CD8-positive, alpha-beta T cell (primary cell): ENCODE measurements at places on chromosomes 7 and 10. TPM values are rescaled to one million over a fixed set of nuclear protein-coding genes. Genes with fewer than 3 reads are reported as not detected.

- no peak for DNase-seq
Observed at GRCh38 chr7:117951285-117951684, 78.0 kb upstream of the CTTNBP2 start.

DNA sequence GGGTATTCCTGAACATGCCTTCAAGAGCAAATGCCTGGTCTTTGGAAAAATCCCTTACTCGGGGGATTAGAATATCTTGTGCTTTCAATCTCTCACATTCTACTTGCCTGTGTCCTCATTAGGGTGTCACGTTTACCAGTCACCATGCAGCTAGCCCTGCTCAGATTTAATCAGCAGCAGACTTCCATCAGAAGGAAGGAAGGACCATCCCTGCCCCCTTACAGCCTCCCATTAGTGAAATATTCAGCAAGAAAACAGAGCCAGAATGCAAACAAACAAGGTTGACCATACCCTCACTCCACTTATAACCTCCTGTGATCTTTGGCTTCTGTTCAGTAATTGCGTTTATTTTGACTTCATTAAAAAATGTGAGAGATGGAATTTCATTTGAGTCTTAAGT lies 208.6 kb downstream of the CXCL12 start:
- no peak for DNase-seq

- no peak for DNase-seq
Observed at GRCh38 chr10:12448340-12448728, 99.0 kb downstream of the CAMK1D start.

DNA sequence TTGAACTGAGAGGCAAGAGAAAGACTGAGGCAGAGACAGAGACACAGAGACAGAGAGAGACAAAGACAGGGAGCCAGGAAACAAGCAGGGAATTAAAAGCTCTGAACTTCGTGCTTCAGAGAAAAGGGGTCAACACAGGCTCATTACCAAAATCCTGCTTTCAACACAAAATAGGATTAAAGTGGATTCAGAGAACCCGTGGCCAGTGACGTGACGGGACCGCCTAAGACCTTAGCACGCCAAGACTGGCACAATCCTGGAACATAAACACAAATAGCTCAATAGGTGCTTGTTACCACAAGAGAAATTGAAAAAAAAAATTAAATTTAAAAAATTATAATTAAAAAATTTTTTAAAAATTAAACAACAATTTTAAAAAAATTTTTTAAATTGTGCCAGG lies 21.5 kb downstream of the ASB13 start:
- no peak for DNase-seq

Gene ADRA2A
- not detected for total RNA-seq

DNA sequence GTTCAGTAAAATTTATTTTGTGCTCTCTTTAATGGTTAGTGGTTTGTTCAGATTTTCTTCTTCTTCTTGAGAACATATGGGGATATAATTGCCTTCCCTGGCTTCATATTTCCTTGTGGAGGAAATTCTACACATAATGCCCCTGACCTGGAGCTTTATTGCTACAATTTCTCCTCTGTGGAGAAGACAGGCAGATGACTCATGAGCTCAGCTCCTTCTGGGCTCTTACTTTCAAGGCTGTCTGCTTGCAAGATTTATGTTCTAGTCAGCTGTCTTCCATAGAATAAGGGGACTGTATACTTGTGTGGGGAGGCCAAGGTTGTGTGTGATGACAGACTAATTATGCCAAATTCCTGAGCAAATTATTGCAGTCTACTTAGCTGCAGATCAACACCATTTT lies 1.6 kb downstream of the LRRD1 start:
- DNase-seq, result no peak

- DNase-seq, result no peak
Observed at GRCh38 chr10:95835149-95835860, 72.5 kb upstream of the CC2D2B start.

Gene IGF2BP3
- total RNA-seq, result not detected

Gene FEZF1
- not detected for total RNA-seq

Gene ADAMTS14
- not detected for total RNA-seq

DNA sequence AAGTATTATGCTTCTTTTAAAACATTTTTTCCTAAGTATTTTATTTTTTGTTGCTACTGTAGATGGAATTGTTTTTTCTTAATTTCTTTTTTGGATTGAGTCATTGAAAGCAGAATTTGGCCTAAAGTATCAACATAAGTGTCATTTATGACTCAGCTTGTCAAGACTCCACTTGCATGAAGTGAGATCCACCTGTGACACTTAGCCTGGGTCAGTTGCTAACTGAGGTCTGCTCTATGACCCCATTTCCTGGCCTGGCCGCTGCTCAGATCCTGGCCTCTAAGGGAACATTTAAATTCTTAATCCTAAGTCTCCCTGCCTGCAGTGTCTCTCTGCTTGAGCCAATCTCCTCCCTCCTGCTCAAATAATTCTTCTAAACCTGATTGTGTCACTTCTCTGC lies 35.5 kb downstream of the TMEM270 start:
- DNase-seq, result no peak

GRCh38 chr10:61325223-61325960 lies 127.8 kb downstream of the TMEM26 start:
- DNase-seq, result no peak

Gene ADRB1
- total RNA-seq, result 1.2 TPM

DNA sequence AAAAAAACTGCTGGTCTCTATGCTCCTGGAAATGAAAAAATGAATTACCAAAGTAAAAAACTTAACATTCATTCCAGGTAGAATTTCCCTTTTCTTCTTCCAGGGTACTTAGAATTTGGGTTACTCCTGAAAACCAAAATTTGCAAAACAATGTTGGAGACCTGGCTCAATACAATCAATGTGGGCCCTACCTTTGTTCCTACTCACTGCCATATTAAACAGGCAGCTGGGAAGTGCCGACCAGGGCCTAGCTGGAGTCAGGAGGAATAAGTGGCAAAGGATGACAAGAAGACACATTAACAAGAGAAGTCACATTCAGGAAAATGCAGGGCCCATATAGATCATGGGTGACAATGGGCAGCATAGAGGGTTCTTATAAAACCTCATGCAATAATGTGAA lies 6.4 kb upstream of the AGK start:
- no peak for DNase-seq

DNA sequence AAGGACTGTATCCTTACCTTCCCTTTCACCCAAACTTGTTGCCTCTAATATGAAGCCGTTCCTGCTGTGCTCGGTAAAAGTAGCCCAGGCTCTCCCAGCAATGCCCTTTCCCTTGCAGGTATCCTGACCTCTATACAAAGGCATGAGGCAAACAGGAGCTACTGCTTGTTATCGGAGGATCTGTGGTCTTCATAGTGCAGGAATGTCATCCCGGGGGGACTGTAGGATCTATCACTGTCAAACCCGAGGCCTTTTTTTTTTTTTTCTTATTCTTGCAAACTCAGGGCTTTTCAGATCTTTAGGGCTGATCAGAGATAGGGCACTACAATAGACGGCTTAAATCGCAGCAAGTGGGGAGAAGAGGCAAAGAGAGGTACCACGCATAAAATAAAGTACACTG lies 1206.6 kb downstream of the TYW1 start:
- no peak for DNase-seq

Gene CCDC172
- total RNA-seq, result not detected

- DNase-seq, result no peak
Observed at GRCh38 chr7:155295511-155295910, 2.2 kb upstream of the INSIG1 start.

DNA sequence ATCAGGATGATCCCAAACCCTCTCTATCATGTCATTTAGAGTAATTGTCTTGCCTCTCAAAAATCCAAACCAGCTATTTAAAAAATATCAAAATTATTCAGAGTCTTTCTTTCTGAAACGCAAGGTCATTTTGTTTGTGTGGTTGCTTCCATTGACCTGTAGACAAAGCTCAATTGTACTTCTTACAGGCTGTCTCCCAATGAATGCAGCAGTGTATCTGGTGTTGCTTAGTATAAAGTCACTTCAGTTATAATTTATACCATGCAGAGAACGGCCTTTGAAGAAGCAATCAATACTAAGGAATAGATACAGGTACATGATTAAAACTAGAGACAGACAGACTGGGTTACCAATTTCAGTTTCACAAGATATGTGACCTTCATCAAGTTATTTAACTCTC lies 80.9 kb downstream of the DOCK4 start:
- DNase-seq, result no peak

GRCh38 chr10:128254476-128254875 lies 128.3 kb upstream of the MKI67 start:
- no peak for DNase-seq

DNA sequence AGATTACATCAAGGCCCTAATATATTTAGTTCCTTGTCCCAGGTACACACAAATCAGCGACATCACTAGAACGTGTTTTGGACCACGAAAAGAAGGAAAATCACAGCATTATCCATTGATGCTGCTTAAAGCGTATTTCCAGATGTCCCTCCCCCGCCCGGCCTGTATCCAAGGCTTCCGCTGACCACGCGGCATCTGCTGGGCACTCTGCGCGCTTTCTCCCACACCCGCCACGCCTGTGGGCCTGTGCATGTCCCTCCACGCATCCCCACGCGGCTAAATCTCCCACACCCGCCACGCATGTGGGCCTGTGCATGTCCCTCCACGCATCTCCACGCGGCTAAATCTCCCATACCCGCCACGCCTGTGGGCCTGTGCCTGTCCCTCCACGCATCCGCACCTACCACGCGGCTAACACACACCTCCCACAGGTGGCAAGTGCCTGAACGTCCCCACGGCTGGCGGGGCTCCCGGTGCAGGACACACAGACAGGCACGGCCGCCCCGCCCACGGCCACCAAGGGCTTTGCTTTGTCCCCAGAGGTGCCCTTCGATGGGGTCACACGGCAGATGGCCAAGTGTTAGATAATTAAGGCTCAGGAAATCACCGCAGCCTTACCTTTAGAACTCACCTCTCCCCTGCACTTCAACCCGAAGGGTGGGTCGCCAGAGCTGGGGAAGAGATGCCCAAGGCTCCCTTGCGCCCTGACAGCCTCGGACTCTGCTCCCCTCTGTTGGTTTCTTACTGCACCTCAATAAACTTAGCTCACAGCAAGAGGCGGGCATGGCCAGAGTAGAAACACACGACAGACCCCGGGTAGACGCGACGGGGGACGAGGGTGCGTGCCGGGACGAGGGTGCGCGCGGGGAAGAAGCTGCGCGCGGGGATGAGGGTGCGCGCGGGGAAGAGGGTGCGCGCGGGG lies 49.5 kb downstream of the DIP2C start:
- no peak for DNase-seq

Gene PNLIP
- total RNA-seq, result not detected

DNA sequence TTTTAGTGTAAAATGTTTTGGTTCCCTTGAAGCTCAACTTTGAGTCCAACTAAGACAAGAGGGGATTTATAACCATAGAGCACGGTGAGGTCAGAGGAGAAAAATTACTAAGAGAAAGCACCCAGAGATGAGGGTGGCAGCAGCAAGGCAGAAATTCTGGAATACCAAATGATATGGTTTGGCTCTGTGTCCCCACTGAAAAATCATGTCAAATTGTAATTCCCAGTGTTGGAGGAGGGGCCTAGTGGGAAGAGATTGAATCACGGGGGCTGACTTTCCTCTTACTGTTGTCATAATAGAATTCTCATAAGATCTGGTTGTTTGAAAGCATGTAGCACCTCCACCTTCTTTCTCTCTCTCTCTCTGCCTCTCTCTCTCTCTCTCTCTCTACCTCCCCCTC lies 19.4 kb upstream of the AKR1C1 start:
- no peak for DNase-seq

Gene SNCG
- total RNA-seq, result not detected

Gene MKI67
- total RNA-seq, result 1.5 TPM

Gene CTNNA3
- not detected for total RNA-seq

- DNase-seq, result no peak
Observed at GRCh38 chr10:130627346-130628045, 491.3 kb downstream of the GLRX3 start.

Gene SEMA3A
- 1.00 TPM for total RNA-seq

DNA sequence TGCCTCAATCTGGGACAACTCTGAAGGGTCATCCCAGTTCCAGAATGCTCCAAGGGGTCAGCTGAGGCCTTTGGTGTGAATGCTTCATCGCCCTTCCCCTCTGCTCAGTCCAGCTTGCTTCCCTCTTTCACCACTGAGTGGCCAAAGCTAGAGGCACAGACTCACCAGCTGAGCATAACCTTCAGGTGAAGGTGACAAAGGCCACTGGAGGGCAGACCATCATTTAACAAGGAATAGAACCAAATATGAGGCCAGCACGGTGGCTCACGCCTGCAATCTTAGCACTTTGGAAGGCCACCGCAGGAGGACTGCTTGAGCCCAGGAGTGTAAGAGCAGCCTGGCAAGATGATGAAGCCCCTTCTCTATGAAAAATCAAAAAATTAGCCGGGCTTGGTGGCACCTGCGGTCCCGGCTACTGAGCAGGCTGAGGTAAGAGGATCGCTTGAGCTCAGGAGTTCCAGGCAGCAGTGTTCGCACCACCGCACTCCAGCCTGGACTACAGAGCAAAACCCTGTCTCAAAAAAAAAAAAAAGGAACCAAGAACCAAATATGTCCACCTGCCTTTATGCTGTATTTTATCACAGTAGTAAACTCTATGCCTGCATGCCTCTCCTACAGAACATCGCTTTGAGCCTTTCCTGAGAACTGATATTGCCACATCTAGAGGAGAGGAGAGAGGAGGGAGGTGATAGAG lies 13.4 kb downstream of the PRKAG2 start:
- DNase-seq, result no peak

Gene SLC35B4
- 7.0 TPM for total RNA-seq

GRCh38 chr7:50771120-50772002 lies 11.3 kb downstream of the GRB10 start:
- no peak for DNase-seq

DNA sequence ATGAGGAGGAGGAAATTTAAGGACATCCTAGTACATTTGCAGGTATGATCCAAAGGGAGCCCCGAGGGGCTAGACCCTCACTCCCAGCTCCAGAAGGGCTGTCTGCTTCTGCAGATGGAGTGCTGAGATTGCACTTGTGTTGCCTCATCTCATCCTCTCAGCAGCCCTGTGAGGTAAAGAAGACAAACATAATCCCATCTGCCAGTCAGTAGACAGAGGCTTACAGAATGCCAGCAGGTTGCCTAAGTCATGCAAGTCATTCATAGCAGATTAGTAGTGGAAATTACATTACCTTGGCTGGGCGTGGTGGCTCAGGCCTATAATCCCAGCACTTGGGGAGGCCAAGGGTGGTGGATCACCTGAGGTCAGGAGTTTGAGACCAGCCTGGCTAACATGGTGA lies 45.4 kb downstream of the BLVRA start:
- DNase-seq, result no peak

DNA sequence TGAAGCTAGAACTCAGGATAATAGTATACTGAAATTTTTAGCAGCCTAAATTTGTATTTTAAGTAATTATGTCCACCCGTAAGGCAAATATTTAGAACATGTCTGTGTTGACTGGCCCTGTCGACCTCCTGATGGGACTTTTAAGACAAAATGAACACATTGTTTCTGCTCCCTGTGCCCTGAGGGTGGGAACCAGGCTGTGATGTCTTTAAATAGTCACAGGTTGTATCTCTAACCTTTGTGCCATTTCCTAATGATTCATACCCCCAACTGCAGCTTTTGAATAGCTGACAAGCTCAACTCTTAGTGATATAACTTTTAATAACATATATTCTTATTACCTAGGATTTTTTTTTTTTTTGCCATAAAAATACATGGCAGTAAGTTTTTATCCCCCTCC lies 494.9 kb upstream of the AKR1E2 start:
- DNase-seq, result no peak
